ENCODE measurements at places on chromosomes 16 and 17.
A peak's percentile ranks its signal among the peaks of the same experiment; 100 is the strongest.

GRCh38 chr17:82228842-82229697, at the start of gene SLC16A3:
Gene SLC16A3, plus strand, starts transcription at chr17:82229042. Its CDS starts 6,967 bp downstream, at chr17:82236009.
- DNase-seq, result no peak

DNA sequence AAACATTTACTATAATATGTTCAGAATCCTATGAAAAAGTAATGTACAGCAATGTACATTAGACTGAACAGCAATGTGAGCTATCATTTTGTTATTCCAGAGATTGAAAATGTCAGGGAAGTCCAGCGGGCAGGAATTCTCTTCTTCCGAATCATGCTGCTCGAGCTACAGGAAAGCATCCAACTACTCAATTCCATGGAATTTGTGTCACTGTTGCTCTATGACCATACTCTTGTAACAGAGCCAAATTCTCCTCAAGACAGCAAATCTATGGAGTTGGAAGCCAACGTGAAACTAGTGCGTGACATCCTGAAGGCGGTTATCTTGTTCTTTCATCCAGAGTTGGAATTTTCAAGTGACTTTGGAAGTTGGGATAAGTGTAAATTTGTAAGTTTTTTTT, 24.8 kb upstream of the NSRP1 start:
- DNase-seq, result no peak

DNA sequence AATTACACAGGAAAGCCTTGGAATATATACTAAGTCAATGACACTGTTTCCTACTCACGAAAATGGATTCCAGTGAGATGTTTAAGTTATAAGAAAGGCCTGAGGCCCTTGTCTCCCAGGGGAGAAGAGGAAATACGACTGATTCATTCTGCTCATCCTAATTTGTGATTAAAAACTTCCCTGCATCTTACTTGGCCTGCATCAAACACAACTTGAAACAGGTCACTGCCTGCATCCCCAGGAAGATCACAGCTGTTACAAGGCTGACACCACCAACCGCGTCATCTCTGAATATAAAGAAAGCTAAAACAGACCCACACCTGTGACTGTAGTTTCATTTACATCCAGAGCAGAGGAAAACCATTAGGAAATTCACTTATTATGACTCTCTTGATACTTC, 121.9 kb downstream of the DNAH3 start:
- DNase-seq, result no peak

DNA sequence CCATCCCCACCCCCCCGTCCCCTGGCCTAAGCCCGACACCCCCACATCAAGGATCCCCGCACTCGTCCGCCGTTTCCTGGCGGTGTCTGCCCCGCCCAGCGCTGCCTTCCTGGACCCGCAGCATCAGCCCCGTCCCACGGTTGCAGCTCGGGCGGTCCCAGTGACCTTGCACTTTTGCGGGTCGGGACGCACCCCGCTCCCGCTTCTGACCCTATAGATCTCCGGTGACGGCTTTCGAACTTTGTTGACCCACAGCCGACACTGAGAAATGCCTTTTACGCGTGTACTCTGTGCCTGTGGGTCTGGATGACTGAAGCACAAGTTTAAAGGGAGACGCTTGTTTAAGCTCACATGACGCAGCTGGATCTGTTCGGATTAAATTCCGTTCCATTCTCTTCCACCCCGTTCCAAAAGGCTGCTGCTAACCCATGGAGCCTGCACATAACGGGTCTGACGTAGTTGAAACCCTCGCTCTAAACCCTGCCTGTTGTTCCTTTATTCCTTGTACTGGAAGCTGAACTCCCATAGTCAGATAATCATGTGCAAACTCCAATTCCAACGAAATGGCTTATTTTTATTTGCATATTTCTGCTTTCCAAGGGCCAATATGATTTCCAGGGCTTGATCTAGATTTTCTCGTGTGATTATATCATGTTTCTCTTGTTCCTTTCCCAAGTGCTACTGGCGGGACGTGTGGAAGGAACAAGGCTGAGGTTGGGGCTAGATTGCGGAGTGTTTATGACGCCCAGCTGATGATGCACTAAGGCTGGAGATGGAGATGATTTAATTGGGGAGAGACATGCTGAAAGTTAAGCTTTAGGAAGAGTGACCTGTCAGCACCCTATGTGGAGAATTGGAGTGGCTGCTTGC, 834 bp downstream of the FLYWCH1 start:
- no peak for DNase-seq

- DNase-seq, result peak; percentile 3
These were observed 22.7 kb downstream of the GGA3 start for GRCh38 chr17:75238684-75239191.

- no peak for DNase-seq
These were observed 24.0 kb downstream of the CDH13 start for GRCh38 chr16:82650804-82651203.

GRCh38 chr16:84180519-84181140, 6.2 kb downstream of the TAF1C start:
- no peak for DNase-seq

- no peak for DNase-seq
These were observed 35.6 kb downstream of the CLEC3A start for GRCh38 chr16:78057803-78058564.

GRCh38 chr16:64196444-64196843, 925.4 kb downstream of the CDH11 start:
- DNase-seq, result no peak

GRCh38 chr17:48647963-48648245, 21.7 kb upstream of the HOXB9 start:
- no peak for DNase-seq

DNA sequence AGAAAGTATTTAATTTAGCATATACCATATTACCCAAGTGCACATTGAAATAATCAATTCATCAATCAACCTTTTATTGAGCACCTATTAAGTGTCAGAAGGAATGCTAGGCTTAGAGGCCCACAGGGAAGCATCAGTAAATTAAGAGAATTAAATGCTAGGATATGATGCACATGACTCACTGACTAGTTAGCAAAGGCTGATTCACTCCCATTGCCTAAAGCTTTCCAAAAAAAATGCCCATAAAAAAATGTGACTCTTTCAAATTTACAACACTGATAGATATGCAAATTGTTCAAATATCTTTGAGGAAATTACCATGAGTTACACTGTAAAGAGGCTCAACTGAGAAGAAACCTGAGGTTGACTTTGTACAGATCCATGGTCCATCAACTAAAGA, 883.3 kb downstream of the CDH11 start:
- DNase-seq, result no peak

GRCh38 chr17:78959803-78960202, 19.9 kb downstream of the LGALS3BP start:
- DNase-seq, result no peak
